Cardiac septum (tissue), 1 donor: ENCODE measurements at places on chromosomes 4 and X. TPM values are rescaled to one million over a fixed set of nuclear protein-coding genes. Genes with fewer than 3 reads are reported as not detected.

The DCLK2 gene
- total RNA-seq = 32.6 TPM

The FTHL17 gene
- total RNA-seq = not detected

The POLN gene
- total RNA-seq = 2.3 TPM

The CTPS2 gene
- total RNA-seq = 5.9 TPM

The TLL1 gene
- total RNA-seq = 0.67 TPM

The GRIA2 gene
- 0.05 TPM for total RNA-seq

The LRCH2 gene
- 1.2 TPM for total RNA-seq

The ETDB gene
- total RNA-seq = not detected

The RBPJ gene
- 38.2 TPM for total RNA-seq

The FGFBP1 gene
- not detected for total RNA-seq

The CSAG1 gene
- total RNA-seq = not detected

The FRG2 gene
- not detected for total RNA-seq

The NUDT10 gene
- total RNA-seq = 0.35 TPM

The MSX1 gene
- total RNA-seq = 5.0 TPM

The YTHDC1 gene
- total RNA-seq = 56.5 TPM

The ARX gene
- total RNA-seq = not detected

The ASB11 gene
- 60.8 TPM for total RNA-seq

The PIGA gene
- total RNA-seq = 6.8 TPM

The FGF2 gene
- total RNA-seq = 9.8 TPM

The LGI2 gene
- 5.0 TPM for total RNA-seq

The TRIM60 gene
- total RNA-seq = not detected

The PHEX gene
- 0.11 TPM for total RNA-seq

The CPE gene
- 43.5 TPM for total RNA-seq

The NUP62CL gene
- total RNA-seq = 1.3 TPM

The AFF2 gene
- total RNA-seq = 0.67 TPM

The ZFP92 gene
- total RNA-seq = 0.40 TPM

The VCX3A gene
- total RNA-seq = not detected

The XAGE1A gene
- total RNA-seq = not detected

The CXorf49 gene
- not detected for total RNA-seq

The EVC2 gene
- total RNA-seq = 1.3 TPM

The SLC2A9 gene
- total RNA-seq = 5.5 TPM

The FAM53A gene
- total RNA-seq = 1.00 TPM

The TMPRSS11D gene
- not detected for total RNA-seq

The WDR13 gene
- total RNA-seq = 170 TPM
